ENCODE measurements at places on chromosomes 11 and 22.

DNA sequence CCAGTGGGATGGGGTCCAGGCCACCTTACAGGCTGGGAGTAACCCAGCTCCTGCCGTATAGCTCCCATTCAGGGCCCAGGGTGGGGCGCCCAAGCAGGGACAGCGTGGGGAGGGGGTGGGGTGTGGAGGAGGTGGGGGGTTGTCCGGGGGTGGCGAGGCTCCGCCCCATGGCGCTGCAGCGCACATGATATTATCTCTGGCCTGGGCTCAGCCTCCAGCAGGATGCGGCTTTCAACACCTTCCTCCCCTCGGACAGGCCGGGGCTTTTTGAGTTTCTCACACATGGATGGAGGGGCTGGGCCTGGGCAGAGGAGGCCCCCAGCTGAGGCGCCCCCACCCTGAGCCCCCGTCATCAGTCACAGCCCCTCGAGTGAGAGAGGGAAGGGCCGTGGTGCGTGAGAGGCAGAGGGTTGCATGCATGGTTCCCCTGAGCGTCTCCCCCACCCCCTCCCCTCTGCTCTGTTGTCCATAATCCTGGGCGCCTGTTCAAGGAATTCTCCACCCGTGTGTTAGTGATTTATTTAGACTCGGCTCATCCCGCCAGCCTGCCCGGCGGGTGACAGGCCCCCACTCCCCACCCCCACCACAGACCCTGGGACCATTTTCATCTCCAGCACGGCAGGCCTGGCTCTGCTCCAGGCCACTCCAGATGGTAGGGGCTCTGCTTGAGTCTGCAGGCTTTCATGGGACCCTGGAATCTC is 44.9 kb downstream of the WNT11 start:
- DNase-seq = no peak

DNA sequence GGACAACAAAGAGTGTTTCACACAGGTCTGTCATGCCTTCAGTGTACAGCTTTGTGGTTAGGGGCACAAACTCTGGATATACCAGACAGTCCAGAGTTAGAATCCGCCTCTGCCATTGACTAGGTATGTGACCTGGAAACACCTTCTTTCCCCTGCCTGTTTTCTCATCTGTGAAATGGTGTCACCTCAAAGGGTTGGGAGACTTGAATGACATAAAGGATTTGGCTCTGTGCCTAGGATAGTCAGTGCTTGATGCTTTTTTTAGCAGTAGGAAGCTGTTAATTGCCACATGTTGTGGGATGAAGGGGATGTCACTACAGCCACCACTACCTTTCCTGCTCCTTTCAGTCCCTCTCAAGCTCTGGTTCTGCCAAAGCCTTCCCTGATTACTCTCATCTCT is 17.4 kb upstream of the LRRC55 start:
- no peak for DNase-seq

- no peak for DNase-seq
These were observed 719 bp downstream of the TALDO1 start for GRCh38 chr11:748007-748359.

DNA sequence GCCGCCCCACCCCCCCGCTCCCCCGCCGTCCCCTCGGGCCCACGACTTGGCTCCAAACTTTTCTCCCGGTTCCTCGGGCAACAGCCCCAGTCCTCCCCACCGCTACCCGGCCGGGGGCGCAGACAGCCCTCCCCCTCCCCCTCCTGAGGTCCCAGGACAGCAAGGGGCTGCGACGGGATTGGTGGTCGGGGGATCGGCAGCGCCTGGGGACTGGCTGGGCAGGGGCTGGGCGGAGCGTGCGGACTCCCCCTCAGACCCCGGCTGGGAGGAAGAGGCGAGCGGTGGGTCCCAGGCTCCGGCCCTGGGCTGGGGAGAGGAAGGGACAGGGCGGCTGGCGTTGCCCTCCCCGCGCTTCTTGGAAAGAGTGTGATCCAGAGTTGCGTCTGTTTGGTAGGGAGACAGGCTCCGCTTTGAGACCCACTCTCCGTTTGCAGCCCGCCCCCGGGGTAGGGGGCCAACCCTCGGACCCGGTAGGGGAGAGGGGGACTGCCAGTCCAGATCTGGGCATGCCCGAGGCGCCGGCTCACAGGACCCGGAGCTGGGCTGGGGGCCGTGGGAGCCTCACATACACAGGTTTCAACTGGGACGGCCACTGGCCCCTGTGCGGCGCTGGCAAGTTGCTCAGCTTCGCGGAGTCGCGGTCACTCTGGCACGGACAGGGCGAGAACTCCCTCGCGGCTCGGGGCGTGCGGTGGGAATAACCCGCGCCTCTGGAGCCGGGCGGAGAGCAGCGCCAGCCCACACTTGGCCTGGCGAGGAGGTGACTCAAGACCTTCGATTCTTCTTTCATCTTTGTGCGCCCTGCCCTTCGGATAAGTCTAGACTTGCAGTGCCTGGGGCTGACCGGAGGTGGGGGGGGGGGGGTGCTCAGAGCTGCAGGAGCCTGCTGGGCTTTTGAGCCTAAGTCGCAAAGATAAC is 999 bp downstream of the TSKU start:
- DNase-seq = no peak

GRCh38 chr11:102307727-102308038 is 9.6 kb upstream of the BIRC3 start:
- DNase-seq = no peak

DNA sequence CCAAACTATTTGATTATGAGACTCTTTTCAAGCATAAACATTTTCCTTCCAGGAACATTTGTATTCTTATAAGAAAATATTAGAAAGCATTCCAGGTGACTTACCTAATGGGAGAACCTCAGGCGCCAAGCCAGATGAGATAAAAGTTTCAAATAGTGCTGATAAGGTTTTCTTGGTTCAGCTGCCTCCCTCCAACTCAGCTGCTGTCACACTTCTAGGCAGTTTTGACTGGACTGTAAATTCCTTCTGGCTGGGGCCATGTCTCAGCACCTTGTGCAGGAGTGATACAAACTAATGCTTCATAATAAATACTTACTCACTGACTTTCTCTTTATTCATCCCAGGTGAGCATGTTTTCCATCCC is 131.1 kb downstream of the MED15 start:
- no peak for DNase-seq

DNA sequence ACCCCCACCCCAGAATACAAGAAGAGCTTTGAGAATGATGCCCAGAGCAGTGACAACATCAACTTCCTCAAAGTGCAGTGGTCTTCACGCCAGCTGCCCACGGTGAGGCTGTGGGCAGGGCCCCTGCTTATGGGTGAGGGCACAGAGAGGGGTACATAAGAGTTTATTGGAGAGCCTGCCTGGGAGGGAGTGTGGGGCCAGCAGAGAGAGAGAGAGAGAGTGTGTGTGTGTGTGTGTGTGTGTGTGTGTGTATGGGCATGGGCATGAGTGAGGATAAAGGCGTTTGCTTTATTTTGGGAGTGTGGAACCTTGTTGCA is 9.5 kb downstream of the PHOX2A start:
- DNase-seq = no peak

DNA sequence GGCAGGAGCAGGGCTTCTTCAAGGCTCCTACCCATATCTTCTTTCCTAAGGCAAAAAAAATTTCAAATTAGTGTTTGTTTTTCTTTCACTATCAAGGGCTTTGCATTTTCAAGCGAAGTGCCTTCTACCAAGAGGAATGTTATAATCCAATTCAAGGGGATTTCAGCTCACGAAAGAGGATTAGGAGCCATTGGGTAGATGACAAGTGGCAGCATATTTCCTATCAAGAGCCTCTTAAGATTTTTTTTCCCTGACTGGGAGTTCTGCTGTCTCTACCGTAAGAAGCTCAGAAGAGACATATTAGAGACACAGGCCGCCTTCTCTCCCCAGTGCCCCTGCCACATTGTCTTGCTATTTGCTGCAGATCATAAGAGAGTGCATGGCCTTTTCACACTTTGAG is 55.9 kb upstream of the BMAL1 start:
- DNase-seq = no peak

DNA sequence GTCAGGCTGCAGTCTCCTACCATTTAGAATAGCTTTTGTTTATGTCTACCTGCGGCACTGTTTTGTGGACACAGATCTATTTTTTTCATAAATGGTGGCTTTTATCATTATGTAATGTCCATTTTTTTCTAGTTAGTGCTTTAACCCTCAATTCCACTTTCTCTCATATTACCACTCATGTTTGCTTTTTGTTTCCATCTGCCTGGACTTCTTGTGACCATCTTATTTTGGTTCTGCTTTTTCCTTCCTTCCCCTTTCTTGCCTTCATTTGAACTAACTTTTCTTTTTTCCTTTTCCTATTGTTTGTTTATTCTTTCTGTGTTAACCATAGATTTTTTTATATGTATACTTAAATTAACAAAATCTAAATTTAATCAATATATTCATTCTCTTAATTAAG is 98.5 kb upstream of the SLC22A12 start:
- no peak for DNase-seq

GRCh38 chr11:97794876-97795275 is 1225.9 kb upstream of the CNTN5 start:
- DNase-seq = no peak

DNA sequence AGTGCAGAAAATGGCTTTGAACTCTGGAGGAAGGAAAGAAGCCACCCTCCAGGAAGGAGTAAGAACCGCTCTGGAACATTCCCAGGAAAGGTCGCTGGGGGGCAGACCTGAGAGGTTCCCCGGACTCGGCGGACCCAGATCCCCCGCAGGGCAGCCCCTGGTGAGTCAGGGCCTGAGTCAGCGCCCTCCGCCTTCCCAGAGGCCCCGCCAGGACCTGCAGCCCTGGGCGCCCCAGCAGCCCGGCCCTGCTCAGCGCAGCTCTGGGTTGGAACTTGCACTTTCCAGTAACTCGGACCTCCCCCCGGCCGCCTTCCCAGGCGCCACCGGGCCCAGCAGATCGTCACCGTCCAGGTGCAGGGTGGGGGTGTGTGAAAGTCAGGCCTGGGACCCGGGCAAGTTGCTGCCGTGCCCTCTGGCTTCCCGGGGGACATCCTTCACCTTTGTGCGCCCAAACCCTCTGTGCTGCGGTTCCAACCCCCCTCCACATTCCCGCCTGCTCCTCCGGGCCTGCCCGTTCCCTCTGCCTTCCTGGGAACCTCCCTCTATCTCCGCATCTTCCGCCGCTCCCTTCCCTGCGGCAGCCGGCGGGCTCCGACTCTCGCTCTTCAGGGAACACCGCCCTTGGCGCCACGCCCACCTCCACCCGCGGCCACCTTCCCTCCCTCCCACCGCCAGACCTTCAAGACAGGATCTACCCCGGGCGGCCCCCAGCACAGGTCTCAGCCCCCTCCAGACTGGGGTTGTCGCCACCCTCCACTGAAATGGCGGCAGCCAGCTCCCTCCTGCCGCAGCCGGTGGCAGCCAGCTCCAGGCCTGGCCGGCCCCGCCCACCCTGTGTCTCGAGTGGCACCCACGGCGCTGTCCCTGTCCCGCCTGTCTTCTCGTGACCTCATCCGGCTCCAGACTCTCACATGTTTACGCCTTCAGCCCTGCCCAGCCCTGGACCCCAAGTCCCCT is 36.8 kb upstream of the WNT7B start:
- peak; percentile 89 for DNase-seq

- no peak for DNase-seq
These were observed 1.8 kb upstream of the CHKB start for GRCh38 chr22:50584106-50585096.

- no peak for DNase-seq
These were observed 2.1 kb upstream of the LHFPL7 start for GRCh38 chr22:24948356-24949202.

- no peak for DNase-seq
These were observed 4.6 kb downstream of the GTPBP1 start for GRCh38 chr22:38710351-38710750.

- no peak for DNase-seq
These were observed 415.3 kb upstream of the CADM1 start for GRCh38 chr11:115919341-115920091.

Measured in activated T-cell treated with anti-CD3 and anti-CD28 coated beads for 4 hours (primary cell).